Osteoblast (primary cell): ENCODE measurements at places on chromosomes 7 and 10. TPM values are rescaled to one million over a fixed set of nuclear protein-coding genes. Genes with fewer than 3 reads are reported as not detected.

DNA sequence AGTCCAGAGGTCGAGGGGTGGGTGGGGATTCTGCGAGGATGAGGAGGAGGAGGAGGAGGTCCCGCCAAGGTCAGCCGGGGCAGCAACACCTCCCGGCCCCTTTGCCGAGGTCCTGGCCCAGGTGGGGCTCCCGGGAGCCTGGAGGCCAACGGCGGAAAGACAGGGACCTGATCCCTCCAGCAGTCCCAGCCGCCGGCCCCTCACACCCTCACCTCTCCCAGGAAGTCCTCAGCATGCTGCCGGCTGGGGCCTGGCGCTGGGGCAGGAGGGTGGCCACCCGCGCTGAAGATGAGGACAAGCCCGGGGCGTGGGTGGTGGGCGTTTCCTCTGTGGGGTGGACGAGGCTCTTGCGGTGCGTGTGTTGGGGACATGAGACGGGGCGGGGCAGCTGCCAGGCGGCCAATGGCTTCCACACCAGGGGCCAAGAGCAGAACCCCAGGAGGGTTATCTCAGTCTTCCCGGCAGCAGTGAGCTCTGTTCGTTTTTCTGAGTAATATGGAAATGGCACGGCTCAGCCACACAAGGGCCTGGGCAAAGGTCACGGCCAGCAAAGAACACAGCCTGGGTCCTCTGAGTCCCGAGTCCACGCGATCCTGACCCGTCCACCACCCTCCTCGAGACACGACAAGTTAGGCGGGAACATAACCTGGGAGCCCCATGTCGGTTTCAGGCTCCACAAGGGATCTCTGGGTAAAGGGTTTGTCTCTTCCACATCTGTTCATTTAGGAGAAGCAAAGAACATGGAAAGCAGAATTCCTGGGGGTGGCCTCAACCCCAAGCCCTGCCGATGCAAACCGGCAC is 82.9 kb upstream of the PDGFA start:
- DNase-seq: peak; percentile 64

GRCh38 chr10:12350167-12350872 is 973 bp downstream of the CAMK1D start:
- peak; percentile 92 for DNase-seq

DNA sequence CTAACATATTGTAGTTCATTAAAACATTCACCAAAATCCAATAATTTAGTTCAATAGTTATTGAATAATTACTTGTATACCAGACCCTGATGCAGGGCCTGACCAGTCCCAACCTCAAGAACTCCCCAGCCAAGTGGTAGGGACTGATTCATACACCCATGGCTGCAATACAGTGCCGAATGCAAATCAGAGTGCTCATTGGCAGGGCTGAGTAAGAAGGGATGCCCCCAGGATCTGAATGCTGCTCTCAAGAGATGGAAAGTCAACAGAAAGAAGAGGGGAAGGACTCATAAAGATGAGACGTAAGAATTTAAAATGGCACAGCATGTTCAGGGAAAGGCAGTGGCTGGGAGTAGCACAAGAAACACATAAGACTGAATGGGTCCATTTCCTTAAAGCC is 29.9 kb downstream of the ZNF438 start:
- DNase-seq: no peak

- DNase-seq: no peak
Observed at GRCh38 chr7:2722591-2722990, 34.6 kb downstream of the AMZ1 start.

DNA sequence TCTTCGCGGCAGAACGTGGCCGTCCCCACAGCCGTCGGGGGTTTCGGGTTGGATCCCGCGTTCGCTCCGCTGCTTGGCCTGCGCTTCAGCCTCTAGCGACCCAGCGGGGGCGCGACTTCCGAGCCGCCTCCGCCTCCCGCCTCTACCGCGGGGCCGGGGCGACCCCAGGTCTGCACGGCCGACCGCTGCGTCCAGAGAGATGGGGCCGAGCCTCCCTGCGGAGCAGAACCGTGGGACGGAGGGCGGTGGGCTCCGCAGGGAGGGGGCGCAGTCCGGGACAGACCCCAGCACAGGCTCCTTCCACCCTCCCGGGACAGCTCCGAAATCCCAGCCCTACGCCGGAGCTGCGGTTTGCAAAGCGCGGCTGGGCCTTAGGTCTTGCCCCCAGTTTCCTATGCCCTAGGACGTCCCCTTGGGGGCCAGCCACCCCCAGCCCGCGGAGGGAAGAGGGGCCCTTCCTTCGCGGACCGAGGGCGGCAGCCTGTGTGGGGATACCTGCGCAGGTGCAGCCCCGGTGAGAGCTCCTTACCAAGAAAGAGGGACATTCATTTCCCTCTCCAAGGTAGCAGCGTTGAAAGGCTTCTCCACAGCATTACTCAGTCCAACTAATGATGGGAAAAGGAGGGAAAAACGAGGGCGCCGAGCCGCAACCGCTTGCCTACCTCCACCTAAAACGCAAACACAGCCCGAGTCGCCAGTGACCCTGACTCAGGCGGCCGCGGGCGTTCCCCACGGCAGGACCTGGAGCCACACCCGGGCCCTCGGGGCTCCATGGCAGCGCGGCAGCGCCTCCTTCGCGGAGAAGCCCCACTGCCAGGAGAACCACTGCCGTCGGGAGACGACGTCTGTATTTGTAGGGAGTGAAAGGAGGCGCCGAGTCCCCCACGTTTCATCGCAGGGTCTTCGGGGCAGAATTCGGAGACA is 115.7 kb downstream of the BMS1 start:
- no peak for DNase-seq

DNA sequence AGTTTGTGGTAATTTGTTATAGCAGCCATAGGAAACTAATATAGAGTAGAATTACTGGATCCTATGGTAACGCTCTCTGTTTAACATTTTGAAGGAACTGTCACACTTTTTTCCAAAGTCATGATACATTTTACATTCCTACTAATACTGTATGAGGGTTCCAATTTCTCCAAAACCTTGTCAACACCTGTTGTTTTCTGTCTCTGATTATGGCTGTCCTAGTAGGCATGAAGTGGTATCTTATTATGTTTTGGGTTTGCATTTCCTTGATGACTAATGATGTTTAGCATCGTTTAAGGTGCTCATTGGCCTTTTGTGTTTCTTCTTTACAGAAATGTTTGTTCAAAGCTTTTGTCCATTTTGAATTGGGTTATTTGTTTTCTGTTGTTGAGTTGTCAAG is 69.6 kb downstream of the VPS50 start:
- DNase-seq: no peak

The CLRN3 gene
- not detected in 2 replicates for total RNA-seq

The ANXA8 gene
- 0.59 and 0.72 TPM in 2 replicates for total RNA-seq

The HOXA10 gene
- 32.1 and 43.1 TPM in 2 replicates for total RNA-seq

The NCAPG2 gene
- 8.0 TPM in 2 replicates for total RNA-seq

The COL28A1 gene
- total RNA-seq: 0.29 and 0.36 TPM in 2 replicates

The ADGRA1 gene
- not detected in 2 replicates for total RNA-seq

The CALML5 gene
- not detected in 2 replicates for total RNA-seq
